ENCODE measurements at places on chromosomes 2 and 18.

DNA sequence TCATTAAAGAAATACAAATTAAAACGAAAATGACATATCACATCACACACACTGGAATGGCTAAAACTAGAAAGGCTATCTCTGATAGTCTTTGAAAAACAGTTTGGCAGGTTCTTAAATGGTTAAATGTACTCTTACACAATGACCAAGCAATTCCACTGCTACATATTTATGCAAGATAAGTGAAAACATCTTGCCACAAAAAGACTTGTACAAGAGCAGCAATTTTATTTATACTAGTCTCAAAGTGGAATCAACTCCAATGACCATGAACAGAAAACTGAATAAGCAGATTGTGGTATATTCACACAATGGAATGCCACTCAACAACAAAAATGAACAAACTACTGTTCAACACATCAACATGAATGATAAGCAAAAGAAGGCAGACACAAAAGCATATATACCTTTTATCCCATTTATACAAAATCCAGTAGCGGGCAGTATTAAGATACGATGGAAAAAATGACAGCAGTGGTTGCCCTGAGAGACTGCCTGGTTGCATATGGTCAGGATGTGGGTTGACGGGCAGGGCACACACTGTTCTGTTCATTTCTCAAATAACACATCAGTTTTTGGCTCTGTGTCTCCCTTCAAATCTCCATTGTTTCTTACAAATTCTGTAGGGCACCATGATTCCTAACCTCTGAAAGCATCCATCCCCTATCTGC, 25.4 kb downstream of the SP100 start:
- DNase-seq = no peak

GRCh38 chr2:215441560-215442400, 5.9 kb upstream of the FN1 start:
- no peak for DNase-seq

DNA sequence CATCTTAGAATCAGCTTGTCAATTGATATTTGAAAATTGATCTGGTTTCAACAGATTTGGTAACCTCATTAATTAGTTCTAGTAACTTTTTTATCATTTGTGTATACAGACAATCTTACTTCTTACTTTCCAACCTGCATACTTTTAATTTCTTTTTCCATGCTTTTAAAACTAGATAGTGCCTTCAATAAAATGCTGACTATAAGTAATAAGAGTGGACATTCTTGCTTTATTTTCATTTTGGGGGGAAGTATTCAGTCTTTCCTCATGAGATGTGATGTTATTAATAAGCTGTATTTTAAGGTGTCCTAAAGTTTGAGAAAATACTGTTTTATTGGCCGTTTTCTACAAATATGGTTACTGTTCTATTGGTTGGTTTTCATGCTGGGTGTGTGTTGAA, 109.1 kb downstream of the KCNH7 start:
- DNase-seq = no peak

DNA sequence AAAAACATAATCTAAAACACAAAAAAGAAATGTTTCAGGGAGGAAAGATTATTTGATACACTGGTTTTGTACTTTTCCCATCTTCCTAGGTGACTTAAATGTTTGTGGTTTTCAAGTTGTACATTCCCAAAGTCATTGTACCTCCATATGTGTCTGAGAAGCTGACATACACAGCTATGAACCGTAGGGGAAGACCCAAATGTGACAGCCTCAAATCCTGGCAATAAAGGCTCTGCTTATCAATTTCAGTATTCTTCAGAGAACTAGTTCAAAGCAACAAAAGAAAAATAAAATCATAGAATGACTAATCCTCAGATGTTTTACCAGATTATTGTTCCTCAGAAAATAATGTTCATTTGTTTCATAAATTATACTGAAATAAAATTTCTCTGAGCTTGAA, 2.5 kb downstream of the DYNC2LI1 start:
- no peak for DNase-seq

- DNase-seq = no peak
Observed at GRCh38 chr2:119371111-119371510, 4.3 kb downstream of the DBI start.

DNA sequence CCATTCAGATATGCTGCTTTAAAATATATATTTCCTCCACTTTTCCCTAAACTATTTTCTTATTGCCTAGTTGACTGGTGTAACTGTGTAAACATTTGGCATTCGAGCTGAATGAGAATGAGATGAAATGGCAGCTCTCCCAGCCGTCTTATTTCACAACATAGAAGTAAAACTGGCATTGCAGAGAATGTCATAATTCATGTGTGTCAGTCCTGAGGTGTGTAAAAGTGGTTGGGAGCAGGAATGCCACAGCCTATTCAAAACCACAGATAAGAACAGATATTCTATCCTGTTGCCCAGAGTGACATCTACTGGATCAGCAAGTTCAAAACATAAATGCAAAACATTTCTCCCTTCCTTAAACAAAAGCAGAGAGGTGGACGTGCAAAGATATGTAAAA, 565.5 kb upstream of the CHAC2 start:
- no peak for DNase-seq

DNA sequence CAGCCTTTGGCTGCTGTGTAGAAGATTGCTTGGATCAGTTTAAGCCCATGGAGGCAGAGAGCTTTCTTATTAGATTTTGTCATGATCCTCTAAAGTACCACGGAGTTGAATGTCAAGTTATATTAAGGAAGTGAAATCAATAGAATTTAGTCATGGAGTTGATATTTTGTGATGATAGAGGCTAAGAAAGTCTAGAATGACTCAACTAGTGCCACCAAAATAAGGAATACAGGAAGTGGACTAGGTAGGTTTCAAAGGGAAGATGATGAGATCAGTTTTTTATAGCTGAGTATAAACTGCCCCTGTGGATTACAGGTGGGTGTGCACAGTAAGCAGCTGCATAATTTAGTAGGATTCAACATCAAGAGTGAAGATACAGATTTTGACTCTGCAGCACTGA, 25.2 kb downstream of the FBXO36 start:
- no peak for DNase-seq

DNA sequence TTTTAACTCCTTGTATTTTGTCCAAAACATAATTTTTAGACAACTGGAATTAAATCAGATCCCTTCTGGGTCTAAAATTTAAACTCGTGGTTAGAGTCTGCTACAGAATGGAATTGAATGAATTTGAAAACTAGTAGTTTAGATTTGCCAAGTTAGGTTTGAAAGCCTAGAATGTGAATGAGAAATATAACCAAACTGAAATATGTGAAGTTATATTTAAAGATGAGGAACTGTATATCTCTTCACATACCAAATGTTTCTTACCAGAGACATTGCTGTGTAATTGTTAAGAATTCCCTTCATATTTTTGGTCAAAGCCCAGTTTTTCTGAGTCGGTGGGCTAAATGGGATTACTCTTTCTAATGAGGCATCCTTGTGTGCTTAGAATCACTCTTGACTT, 74.2 kb downstream of the LPIN1 start:
- DNase-seq = no peak

GRCh38 chr18:23512641-23513040, 9.3 kb downstream of the RMC1 start:
- no peak for DNase-seq

DNA sequence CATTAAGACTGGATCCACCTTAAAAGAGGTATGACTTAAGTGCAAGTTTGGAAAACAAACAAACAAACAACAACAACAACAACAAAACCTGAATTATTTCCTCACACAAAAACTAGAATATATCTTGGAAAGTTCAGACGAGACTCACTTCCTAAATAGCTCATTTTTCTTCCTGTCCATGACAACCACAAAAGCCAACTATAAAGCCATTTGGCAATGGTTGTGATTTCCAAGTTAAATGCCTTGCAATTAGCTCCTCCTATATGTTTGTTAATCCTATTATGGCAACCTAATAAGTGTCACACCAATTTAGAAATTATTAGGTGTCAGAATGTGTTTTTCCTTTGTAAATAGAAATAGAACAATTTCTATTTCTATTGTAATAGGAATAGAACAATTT, 91.6 kb upstream of the ARL5A start:
- no peak for DNase-seq

DNA sequence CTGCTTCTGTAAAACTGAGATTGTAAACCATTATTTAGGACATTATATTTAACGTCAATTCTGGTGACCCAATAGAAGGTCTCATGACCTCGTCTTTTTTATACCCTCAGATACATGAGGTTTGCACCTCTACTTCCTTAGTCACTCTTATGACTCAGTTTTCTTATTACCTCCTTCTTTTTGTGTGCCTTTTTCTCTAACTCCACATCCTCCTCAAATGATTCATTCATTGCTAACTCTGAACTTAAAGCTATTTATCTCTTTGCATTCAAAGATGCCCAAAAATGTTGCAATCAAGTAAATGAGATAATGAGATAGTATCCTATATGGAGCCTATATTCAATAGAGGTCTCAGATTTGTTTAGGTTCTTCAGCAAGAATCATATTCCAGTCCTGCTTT, 121.0 kb upstream of the KYNU start:
- no peak for DNase-seq

DNA sequence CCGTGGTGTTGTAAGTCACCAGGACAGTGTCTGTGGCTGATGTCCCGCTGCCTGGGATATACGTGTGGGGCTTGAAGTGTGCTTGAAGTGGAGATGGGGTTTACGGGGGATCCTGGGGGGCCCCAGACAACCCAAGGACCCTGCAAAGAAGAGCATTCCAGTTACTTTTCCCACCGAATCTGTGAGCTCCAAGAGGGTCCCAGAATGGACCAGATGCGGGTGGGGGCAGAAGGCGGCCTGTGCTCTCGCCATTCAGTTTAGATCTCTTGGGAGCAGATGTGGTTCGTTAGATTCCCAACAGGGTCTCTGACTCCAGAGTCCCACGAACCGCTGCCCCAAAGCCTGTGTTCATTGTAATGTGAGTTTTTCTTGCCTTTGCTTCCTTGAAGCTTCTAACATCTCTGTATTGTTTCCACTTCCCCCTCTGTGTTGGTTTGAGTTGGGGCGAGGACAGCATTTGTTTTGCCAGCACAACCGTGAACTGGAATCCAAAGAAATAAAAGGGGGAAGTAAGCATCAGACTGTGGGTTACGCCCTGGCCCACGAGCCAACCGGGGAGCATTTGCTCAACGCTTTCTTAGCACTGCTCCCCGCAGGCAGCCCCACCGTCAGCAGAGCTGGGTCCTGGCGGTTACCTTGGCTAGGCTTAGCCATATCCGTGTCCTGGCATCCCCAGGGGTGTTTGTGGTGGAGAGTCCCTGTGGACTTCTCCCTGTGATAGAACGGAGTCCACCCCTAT, 92.1 kb downstream of the SH3BP4 start:
- no peak for DNase-seq

DNA sequence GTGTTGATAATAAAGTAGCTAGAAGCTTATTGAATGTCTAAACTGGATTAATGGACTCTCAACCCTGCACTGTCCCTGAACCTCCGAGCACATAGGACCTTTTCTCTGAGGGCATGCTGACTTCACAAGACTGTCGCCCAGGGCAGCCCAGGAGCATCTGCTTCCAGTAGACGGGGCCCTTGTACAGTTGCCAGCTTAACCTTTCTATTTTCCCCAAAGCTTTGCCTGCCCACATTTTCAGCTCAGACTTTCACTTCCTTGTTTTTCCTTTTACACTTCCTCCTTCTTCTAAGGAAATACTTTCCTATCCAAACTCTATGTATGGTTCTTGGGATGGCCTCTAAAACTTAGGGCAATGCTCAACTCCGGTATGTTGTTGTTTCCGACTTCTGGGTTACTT, 1.3 kb downstream of the VWA3B start:
- DNase-seq = no peak

GRCh38 chr2:15107137-15107536, 454.0 kb downstream of the NBAS start:
- DNase-seq = no peak

DNA sequence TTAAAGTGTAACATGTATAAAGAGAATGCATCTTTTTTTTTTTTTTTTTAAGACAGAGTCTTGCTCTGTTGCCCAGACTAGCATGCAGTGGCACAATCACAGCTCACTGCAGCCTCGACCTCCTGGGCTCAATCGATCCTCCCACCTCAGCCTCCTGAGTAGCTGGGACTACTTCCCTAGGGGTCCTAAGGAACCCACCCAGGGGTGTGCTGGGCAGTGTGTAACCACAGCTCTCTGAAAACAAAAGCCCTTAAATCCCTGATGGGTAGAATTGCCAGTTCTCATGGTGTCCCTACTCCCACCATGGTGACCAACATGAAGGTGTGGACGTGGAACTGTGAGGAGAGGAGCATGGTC, 105.6 kb upstream of the ST3GAL5 start:
- no peak for DNase-seq

GRCh38 chr2:11379558-11379957, 35.1 kb upstream of the ROCK2 start:
- no peak for DNase-seq

DNA sequence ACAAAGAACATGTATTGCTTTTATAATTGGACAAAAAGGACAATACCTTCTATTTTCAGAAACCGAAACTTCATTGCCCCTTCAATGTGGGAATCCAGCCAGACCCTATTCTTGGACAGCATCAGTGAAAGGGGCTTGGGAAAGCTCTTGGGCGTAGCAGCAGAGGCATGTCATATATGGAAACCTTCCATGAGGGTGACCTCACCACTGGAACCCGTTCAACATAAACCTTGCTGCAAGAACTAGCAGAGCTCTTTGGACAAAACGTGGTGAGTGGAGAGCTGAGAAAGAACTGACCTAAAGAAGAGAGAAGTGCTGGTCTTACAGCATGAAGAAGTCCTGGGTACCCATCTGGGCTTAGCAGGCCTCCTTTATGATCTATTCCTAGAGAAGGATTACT, 22.7 kb upstream of the ACTG2 start:
- DNase-seq = no peak

DNA sequence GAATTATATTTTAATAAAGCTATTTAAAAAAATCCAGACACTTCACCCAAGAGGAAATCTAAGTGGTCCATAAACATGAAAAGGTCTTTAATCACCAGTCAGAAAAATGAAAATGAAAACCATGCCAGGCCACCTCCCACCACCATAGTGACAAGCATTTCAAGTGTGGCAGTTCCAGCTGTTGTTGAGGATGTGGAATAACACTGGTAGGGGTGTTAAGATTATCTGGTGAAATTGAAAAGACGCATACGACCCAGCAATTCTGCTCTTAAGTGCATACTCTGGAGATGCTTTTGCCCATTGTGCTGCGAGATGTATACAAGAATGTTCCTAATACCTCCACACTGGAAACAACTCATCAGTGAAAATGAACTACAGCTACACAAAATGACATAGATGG, 82.2 kb downstream of the MSH2 start:
- no peak for DNase-seq

DNA sequence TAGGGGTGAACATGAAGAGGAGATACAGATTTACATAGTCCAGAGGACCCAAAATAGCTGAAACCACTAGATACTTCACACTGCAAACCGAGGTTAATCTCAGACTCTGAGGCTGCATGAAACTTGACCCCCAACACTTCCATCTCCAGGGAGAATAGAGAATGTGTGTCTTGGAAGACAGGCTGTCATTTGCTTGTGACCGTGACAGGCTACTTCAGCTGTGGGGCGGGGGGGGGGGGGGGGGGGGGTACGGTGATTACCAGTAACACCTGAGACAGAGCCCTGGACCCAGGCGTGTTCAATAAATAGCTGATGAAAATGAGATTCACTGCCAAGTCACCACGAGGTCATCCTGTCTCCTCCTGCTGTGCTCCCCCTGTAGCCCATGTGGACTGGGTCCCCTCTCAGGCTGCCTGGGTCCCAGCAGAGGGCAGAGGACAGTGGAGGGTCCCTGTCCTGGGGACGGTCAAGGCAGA, 5.7 kb upstream of the KLHL29 start:
- no peak for DNase-seq

GRCh38 chr2:238504181-238504931, 77.6 kb downstream of the ASB1 start:
- no peak for DNase-seq

- no peak for DNase-seq
Observed at GRCh38 chr18:32730620-32731091, 42.2 kb downstream of the KLHL14 start.

- DNase-seq = no peak
Observed at GRCh38 chr2:202703091-202703490, 68.3 kb downstream of the FAM117B start.

All from activated naive CD4-positive, alpha-beta T cell (primary cell).